ENCODE measurements at places on chromosomes 11 and 22.

- no peak for DNase-seq
These were observed 41.2 kb downstream of the PDHX start for GRCh38 chr11:34957606-34958005.

GRCh38 chr22:38432264-38432663, 22.7 kb downstream of the KCNJ4 start:
- no peak for DNase-seq

DNA sequence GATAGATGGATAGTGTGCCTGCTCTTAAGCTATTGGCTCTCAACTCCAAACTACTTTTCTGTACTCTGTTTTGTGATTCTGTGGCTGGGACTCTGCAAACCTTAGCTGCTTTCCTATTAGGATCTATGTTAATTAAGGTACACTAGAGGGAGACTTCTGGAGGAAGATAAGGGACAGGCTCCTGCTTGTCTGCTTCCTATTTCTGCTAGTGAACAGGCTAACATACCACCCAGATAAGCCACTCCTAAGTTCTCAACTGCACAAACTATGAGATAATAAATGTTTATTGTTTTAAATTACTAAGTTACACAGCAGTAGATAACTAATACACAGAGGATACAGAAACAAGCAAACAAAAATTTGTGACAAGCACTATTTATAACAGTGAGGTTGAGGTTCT, 10.2 kb upstream of the NXPE2 start:
- no peak for DNase-seq

DNA sequence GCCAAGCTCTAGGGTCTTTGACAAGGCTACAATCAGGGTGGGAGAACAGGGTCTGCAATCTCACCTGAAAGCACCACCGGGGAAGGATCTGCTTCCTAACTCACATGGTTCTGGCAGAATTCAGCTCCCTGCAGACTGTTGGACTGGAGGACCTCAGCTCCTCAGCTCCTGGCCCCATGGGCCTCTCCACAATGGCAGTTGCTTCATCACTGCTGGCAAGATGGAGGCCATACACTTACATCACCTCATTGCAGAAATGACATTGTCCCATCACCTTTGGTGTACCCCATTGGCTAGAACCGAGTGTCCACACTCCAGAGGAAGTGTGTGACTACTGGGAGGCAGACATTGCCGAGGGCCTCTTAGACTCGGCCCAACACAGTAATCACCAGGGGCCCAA, 20.9 kb upstream of the MPPED1 start:
- no peak for DNase-seq

DNA sequence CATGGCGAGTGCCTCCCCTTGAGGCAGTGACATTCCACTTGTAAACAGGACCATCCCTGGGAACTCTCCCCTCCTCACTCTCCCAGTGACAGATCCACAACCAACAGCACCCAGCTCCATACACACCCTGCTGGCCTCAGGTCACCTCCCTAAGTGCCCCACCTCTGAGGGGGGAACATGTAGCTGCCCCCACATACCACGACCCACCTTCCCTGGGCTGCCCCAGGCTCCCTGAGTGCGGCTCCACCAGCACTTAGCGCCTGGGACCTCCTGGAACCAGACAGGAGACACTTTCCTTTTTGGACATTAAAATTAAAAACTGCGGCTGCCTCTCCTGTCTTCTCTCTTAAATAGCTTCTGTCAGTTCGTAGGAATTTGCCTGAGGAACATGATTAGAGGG, 1140.1 kb downstream of the BRD1 start:
- no peak for DNase-seq

- DNase-seq: no peak
These were observed 371.6 kb downstream of the CADM1 start for GRCh38 chr11:115132436-115133228.

DNA sequence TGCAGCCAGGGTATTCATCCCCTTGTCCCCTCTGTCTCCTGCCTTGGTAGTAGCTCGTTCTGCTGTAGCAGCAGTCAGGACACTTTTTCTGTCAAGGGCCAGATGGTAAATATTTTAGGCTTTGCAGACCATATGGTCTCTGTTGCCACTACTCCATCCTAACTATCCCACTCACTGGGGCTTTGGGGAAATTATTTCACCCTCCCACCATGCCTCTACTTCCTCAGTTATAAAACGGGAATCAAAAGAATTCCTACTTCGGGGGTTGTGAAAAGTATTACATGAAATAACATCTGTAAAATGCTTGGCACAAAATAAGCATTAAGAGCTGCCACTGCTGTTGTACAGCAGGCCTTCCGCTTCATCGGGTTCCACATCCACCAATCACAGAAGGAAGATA, 89.9 kb upstream of the LDLRAD3 start:
- DNase-seq: no peak

DNA sequence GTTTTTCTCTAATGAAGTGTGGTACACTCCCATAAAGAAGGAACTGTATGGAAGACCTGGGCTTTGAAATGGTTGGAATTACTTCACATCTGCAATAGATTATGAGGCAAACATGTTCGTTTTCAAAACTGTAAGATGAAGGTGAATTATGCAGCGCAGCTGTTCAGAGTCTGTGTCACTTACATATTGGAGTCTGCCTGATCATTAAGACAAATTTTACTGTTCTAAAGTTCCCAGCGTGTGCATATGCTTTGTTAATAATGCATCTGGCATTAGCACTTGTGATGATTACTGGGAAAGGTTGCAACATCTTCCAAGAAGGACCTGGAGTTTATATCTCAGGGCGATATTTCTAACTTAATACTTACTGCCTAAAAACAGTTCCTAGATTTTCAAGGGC, 255.2 kb upstream of the ZC3H12C start:
- DNase-seq: no peak
